Activated T-cell treated with anti-CD3 and anti-CD28 coated beads, Interleukin-2, amount 50 U/mL, for 24 hours (primary cell): ENCODE measurements at places on chromosomes 2 and 18.

DNA sequence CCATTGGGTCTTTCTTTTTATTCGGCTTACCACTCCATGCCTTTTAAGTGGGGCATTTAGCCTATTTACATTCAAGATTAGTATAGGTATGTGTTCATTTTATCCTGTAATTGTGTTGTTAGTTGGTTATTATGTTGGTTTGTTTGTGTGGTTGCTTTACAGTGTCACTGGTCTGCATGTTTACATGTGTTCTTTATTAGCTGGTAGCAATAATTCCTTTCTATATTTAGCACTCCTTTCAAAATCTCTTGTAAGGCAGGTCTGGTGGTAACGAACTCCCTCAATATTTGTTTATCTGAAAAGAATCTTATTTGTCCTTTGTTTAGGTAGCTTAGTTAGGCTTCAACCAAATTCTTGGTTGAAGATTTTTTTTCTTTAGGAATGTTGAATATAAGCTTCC lies 68.7 kb upstream of the XDH start:
- DNase-seq: no peak

DNA sequence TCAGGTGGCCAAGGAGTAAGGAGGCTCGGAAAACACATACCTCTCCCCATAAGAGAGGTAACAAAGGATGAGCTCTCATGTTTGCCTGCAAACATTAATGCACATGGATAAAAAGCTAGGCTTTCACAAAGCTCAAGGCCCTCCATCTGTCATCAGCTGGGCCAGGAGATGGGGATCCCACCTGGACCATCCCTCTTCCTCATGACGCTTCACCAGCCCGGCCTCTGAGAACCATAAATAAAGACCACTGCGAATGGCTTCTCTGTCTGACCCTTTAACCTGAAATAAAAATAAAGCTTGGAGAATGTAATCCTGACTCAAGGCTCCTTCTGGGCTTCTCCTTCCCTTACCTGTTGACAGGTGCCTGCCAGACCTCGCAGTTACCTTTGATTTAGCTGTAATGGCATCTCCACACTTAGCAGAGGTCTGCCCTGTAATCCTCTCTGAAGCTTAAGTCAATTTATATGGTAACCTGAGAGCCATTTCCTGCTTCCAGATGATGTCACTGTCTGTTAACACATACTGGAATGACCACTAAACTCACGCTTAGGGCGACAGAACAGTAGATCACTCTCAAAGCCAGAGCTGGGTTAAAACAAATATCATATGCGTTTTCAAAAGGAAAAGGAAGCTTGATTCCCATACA lies 29.3 kb upstream of the FOXI3 start:
- no peak for DNase-seq

DNA sequence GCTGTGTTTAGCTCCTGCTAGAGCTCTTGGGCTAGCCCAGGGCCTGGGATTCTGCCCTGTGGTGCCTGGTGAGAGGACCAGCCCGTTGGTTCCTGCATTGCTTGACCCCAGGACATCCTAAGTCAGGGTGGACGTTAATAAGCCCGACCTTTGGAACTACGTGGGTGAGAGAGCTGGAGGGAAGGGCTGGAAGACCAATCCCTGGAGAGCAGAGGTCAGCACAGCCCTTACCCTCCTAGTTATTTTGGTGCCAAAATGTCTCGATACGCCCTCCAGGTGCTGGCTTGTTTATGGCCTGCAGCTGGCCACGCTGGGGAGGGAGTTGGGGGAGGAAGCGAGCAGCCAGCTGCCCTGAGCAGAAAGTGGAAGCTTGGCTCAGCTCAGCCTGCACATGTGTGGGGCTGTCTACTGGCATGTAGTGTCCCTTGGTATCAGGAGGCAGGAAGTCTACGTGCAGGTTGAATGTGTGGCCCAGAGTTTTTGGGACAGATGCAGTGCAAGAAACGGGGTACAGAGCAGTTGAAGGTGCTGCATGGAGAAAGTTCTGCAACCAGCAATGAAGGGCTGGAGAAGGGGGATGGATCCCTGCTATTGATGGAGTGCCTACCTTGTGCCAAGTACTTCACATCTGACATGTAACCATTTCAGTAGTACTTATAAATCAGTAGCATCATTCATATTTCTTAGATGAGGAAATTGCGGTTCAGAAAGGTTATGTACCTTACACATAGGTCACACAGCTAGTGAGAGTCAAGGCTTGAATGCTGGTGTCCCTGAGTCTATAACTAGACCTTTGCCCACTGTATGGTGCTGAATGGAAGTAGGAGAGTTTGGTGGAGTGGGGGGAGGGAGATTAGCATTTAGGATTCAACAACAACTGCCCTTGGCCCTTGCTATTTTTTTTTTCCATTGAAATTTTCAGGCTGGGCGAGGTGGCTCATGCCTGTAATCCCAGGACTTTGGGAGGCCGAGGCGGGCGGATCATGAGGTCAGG lies 5.0 kb upstream of the DGKD start:
- DNase-seq: peak; percentile 27

DNA sequence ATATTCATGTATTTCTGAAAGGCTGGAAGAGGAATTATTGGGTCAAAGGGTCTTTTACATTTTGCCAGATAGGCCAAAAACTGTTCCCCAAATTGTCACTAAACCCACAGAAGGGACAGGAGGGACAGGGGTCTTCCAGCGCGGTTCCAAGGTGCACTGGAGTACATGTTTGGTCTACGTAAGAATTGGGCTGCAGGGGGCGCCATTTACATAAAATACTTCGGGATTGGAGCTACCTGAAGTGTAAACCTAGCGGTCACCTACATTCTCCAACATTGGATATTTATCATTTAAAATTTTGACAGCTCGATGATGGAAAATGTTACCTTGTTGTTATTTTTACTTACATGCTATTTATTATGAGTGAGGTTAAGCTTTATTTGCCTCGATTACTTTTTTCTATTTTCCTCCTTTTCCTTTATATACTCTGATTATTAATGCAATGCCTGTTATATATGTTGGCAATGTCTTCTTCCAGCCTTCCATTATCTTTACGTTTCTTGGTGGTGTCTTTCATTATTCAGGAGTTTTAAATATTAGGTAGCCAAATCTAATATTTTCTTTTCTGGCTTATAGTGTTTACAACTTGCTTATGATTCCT lies 43.0 kb upstream of the RAB6C start:
- peak; percentile 60 for DNase-seq

DNA sequence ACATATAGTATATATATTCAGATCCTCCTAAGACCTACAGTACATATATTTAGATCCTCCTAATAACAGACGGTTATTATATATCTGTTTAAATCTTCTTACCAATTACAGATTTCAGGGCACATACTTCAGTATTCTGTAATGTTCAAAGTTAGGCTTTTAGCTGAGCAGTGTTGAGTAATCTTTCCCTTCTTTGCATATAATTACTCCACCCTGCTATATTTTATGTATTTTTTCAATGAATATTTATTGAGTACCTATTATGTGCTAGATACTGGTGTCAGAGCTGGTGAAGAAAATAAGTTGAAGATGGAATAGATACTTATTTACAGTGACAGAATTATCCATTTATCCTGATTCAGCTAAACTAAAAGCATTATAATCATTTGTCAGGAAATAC lies 84.9 kb downstream of the NEB start:
- no peak for DNase-seq

DNA sequence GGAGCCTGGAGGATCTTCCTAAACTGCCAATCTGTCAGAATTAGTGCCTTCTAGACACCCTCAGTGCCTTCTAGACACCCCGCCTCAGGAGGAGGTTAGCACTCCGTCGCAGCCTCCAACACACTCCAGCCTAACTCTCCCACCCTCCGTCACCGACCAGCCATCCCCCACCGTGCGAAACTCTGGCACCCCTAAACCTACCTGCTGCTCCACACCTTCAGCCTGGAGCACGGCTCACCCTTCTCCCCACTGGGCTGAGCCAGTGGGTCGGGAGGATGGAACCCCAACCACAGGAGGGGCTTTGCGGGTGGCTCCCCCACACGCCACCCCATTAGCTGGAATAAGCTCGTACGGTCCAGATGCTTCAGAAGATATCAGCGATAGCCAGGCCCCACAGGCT lies 468.9 kb upstream of the HS6ST1 start:
- DNase-seq: no peak

DNA sequence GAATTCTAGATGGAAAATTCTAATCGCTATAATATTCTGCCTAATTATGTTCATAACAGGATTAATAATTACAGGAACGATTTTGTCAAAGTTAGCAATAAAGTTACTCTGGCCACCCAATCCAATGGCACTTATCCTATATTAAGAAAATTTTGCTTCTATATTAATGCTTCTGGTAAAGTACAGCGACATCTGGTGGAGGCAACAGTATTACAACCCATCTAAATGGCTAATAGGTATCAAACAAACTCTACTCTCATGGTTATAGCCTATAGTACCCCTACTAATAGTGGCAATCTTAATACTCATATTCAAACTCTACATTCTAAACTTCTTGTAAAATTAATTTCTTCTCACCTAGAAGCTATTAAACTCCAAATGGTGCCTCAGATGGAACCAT lies 1084.7 kb upstream of the LRRTM1 start:
- no peak for DNase-seq

DNA sequence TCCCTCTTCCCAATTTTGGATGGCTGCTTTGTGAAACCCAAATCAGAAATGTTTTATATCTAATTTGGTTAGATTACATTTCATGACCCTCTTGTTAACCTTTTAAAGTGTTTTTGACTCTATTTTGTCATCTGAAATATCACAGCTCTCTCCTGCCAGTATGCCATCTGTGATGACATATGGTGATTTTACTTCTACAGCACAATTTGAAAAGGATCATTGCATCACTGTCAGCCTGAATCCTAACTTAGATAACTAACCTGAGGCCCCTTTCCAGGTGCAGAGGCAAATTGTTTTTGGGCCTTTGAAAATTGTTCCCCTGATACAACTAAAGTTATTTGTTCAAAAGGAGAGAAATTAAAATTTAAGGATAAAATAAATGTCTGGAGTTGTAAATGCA lies 1023.4 kb upstream of the LRRTM1 start:
- no peak for DNase-seq

DNA sequence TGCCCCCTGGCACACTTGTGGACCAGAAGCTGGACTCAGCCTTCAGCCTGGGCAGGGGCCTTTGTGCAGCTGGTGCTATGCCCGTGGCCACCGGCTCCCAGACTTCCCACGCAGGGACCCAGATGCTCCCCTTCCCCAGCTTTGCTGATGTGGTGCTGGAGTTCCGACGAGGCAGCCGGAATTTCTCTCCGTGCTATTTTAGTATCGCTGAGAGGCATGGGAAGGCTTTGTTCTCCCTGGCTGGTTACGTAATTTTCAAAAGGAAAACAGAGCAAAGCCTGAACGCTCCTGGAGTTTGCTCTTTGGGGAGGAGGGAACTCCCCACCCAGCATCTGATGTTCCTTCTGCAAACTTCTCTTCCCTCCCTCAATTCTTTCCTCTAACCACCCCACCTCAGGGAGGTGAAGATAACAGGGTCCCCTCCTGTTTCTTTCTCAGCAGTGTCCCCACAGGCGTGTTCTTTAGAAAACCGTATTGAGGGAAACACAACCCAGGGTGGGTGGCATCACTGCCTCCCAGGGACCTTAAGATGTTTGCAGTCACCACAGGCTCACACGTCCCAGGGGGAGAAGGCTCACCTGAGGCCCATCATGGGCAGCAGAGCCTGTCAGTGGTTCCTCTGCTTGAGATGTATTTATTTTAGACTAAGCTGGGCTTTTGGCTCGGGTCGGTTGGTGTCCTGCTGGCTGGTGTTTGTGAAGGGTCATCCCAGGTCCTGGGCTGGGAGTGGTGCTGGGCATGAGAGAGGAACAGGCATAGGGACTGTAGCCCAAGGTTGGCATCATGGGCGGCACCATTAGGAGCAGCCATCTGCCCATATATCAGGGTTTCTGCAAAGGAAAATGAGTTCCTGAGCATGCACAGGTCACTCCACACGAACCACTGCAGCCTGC lies 95.0 kb downstream of the MAPK4 start:
- no peak for DNase-seq

DNA sequence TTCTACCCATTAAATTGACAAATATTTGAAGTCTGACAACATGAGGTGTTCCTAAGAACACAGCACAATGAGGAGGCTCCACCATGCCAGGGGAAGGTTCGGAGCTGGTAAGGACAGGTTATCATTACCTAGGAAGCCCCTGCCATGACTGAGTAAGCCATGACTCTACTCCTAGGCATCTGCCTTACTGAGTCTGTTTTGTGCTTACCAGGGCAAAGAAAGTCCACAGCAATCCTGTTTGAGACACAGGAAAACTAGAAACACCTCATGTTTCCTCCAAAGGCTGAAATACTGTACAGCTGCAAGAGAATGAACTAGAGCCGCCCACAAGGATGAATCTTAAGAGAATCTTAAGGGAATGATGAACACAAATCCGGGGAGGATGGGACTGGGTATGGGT lies 11.6 kb downstream of the TGFBRAP1 start:
- no peak for DNase-seq
